ENCODE measurements at places on chromosomes 16 and 17.

DNA sequence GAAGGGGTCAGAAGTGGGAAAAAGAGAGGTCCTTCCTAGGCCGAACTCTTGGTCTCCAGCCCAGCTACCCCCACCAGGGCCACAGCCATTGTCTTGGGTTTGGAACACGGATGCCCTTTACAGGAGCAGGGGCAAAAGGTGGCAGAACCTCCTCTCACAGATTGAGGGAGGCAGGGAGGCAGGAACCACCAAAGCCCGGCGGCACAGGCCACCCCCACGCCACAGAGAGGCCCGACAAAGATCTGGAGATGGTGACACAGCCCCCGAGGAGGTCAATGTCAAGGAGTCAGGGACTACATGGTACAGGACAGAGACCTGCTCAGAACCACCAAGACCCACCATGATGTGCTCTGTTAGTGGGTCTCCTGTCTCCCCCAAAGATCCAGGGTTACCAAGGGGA lies 44.4 kb upstream of the DLX4 start:
- no peak for DNase-seq

- no peak for DNase-seq
Observed at GRCh38 chr16:1458336-1458976, 14.1 kb upstream of the CCDC154 start.

DNA sequence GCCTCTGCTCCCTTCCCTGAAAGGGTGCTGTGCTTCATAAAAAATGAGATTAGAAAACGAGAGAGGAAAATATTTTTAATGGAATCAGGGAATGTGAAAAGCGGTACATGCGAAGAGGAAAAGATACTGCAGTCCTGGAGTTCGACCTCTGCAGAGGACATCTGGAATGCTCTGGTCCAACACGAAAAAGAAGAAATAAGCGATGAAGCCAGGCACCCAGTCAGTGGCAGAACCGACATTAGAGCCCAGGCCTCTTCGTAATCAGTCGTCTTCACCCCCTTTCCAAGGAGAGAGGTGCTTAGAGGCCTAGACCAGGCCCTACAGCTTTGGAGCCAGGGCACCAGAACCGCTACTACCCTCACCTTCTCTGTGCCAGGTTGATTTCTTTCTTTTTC lies 459 bp upstream of the MARCHF10 start:
- no peak for DNase-seq

DNA sequence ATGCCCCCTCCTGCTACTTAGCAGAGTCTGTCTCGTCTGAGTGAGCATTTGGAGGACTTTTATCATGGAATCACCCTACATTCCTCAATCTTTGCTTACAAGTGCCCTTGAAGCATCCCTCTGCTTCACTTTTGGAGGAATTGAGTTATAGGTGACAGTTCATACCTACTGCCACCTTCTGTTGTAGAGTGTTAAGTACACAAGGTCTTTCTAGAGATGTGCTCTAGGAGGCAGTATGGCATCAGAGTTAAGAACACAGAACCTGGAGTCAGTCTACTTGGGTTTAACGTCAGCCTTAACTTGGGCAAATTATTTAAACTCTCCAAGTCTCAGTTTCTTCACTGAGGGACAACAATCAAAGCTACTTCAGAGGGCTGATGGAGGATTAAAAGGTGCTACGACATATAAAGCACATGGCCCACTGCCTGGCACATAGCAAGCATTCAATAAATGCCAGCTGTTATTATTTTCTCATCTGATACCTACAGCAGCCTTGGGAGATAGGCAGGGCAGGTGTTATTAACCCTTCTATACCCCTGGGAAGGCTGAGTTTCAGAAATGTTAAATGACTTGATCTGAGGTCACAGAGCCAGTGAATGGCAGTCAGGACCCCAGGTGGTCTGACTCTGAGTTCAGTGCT lies 62.2 kb downstream of the UTP18 start:
- DNase-seq: no peak

GRCh38 chr17:71438631-71439146 lies 682.1 kb upstream of the SOX9 start:
- DNase-seq: no peak

DNA sequence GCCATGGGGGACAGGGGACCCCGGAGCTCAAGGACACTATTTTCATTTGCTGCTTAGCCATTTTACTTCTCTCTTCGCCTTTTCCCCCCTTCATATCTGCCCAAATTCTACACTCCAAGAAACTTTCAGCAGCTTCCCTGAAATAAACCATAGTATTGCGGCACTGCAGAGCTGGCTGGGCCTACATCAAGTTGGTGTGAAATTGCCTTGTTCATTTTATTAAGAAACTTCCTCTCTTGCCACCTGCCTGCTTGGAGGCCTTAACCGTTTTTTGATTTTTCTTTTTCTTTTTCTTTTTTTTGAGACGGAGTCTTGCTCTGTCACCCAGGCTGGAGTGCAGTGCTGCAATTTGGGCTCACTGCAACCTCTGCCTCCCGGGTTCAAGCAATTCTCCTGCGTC lies 7.4 kb upstream of the CPNE2 start:
- no peak for DNase-seq

Measured in renal cortex interstitium (tissue), 15 donors.